Activated CD4-positive, CD25-positive, alpha-beta regulatory T cell treated with anti-CD3 and anti-CD28 coated beads, Interleukin-2, amount 50 U/mL, for 16 hours (primary cell): ENCODE measurements at places on chromosomes 2 and 18.

DNA sequence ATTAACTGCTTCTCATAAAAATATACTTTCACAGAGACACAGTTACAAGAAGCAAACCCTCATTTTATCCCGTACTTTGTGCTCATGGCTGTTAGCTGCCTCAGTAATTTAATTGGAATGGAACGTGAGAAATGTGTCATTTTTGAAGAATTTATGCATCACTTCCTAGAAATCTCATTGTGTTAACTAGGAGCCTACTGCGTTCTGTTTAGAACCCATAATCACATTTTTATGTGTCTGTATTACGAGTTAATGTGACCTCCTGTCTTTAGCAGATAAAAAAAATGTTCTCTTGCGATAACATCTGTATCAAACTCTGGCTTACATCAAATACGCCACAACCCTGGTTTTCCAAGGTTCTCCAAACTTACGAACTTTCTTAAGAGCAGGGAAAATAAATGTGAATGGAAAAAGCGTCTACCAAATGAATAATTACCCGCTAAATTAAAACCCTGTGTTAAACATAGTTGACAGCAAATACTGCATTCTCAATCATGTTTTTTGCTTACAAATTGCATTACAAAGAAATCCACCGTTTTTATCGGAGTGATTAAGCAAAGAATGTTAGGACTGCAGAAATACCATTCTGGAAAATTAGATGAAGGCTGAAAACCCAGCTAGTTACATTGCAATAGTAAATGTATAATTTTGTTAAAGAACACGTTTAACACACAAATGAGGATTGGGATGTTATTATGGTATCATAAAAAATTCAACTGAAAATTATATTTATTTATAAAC lies 12.1 kb upstream of the GBX2 start:
- DNase-seq: no peak

DNA sequence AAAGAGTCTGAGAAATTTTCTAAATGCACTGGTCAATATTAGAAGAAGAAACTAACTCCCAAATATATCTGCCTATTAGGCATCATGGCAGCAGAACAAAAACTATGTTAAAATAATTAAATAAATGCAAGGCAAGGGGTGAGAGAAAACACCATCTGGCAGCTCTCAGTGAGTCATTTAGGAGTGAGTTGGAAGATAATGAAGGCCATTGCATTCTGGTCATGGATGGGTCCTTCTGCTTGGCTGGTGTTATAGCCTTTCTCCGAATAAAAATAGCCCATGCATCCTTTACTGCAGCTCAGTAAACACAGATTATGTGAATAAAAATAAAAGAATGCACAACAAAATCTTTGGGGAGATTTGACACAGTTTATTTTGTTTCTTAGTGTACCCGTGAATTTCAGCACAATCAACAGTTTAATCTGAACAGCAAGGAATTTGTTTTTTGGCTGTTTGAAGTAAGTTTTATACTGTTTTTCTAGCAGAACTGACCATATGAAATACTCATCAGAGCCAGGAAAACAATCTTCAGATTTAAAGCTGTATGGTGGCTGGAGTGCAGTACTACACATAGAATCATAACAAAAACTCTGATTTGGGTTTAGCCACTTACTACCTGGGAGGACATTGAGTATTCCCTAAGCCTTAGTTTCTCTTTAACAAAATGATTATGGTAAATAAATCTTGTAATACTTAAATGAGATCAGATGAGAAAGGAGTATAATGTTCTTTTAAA lies 225.1 kb upstream of the ITGA4 start:
- no peak for DNase-seq

GRCh38 chr2:122167515-122167914 lies 412.1 kb downstream of the TSN start:
- no peak for DNase-seq

DNA sequence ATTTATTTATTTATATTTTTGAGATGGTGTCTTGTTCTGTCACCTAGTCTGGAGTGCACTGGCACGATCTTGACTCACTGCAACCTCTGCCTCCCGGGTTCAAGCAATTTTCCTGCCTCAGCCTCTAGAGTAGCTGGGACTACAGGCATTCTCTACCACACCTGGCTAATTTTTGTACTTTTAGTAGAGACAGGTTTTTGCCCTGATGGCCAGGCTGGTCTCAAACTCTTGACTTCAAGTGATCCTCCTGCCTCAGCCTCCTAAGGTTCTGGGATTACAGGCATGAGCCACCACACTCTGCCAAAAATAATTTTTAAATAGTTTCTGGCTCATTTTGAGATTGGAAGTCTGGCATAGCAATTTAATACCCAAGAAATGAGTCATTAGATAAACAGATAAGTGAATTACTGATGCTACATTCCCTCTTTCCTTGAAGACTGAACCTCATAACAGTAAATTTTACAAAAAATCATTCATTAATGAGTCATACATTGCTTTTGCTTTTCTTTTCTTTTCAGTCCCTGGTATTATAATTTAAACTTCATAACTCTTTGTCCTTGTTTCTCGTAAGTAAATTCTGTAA lies 881.6 kb upstream of the PIK3C3 start:
- no peak for DNase-seq

- no peak for DNase-seq
These were observed 417.9 kb downstream of the PID1 start for GRCh38 chr2:228853151-228853550.
